ENCODE measurements at places on chromosomes 6 and 20.

GRCh38 chr6:135673501-135674309 lies 176.2 kb upstream of the AHI1 start:
- DNase-seq, result no peak

DNA sequence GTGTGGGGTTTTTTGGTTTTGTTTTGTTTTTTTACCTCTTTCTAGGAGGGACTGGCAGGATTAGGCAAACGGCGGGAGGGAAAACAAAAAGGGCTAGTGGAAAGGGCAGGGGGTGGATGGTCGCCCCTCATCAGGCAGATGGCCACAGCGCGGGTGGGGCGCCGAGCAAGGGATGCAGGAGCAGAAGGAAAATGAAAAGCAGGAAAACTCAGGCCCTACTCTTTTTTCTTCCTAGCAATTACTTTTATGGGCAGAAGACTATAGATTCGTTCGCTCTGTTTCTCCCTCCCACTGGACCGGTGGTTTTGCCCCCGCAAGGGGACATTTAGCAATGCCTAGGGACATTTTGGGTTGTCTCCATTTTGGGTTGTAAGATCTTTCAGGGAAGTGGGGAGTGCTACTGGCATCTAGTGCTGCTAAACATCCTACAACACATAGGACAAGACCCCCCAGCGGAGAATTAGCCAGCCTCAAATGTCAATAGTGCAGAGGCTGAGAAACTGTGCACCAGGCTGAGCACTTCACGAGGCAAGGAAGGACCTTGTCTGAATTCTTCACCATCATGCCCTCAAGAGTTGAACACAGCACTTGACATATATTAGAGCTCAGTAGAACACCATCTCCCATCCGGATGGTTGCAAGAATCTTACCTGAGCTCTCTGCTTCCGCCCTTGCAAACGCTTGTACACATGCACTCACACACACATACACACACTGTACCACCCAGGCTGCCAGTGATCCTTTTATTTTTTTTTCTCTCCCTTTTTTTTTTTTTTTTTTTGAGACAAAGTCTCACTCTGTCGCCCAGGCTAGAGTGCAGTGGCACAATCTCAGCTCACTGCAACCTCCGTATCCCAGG lies 4.8 kb upstream of the ZMYND8 start:
- DNase-seq, result no peak

DNA sequence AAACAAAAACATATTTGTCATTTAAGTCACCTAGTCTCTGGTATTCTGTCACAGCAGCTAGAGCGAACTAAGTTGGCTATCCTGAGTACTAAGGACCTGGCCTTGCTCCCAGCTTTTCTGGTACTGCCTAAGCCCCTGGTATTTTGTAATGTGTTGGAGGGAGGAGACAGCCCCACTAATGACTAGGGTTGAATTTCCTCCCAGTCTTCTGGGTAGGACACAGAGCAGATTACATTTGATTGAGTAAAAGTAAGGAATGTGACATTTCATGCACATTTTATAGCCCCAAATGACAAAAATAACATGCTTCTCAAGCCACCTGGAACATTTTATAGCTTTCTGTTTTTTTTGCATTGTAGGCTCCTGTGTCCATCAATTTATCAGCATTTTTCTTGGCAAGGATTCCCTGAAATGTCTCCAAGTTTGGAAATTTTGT lies 47.9 kb upstream of the DDR1 start:
- DNase-seq, result no peak

DNA sequence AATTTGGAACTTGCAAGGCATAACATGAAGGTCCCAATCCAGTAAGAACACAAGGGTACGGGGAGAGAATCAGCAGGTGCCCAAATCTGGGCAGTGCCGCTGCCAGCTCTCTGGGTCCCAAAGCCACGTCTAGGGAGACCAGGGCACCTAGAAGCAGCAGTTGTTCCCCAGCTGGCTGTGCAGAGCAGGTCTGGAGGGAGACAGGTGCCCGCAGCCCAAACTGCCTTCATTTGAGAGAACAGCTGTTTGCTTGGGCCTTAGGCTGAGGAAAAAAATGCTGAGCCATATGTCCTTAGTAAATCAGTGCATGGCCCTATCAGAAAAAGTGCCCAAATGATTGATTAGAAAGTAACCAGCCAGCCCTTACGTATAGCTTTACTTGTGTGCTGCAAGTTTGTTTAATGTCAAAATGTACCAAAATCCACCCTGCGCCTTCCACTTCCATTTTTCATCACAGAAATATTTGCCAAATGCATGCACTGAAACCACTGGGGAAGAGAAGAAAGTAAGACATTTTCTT lies 9.1 kb upstream of the PRELID3B start:
- DNase-seq, result no peak

DNA sequence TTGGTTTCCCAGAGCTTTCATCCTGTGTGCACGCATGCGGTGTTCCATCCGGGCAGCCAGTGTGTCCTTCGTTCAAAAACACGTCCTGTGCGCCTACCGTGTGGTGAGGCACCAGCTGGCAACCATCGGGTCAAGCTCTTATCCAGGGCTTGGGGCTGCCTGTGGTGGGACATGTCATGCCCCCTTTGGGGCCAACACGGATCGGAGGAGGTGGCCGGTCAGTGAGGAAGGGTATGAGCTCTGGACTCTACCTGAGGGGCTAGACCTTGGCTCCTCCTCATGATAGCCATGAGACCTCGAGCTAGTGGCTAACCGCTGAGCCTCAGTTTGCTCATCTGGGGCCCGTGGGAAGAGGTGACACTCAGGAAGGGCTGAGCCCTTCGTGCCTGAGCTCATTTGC lies 158.5 kb upstream of the PMEPA1 start:
- DNase-seq, result no peak

- no peak for DNase-seq
Measured at GRCh38 chr6:157996201-157996712, 14.6 kb downstream of the SYNJ2 start.

GRCh38 chr6:168075787-168076202 lies 3.2 kb downstream of the FRMD1 start:
- no peak for DNase-seq

Data from mesenchymal stem cell (in vitro differentiated cells and primary cell).